ENCODE measurements at places on chromosomes 12 and 14.

DNA sequence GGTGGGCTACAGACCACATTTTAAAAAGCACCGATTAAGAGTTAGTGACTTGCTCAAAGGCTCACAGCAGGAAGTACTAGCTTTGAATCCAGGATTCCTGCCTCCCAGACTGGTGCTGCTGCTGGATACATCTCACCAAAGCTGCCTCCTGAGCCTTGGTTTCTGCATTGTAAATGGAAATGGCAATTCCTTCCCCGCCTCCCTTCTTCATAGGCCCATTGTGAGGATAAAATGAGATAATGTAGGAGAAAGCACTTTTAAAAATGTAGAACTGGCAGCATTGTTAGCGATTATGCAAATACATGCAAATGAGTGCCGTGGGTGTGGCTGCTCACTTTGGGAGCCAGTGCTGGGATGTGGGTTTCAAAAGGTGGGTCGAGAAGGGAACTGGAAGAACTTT lies 15.4 kb downstream of the PDE1B start:
- DNase-seq = no peak

GRCh38 chr12:124175704-124176103 lies 119.2 kb upstream of the RFLNA start:
- no peak for DNase-seq

DNA sequence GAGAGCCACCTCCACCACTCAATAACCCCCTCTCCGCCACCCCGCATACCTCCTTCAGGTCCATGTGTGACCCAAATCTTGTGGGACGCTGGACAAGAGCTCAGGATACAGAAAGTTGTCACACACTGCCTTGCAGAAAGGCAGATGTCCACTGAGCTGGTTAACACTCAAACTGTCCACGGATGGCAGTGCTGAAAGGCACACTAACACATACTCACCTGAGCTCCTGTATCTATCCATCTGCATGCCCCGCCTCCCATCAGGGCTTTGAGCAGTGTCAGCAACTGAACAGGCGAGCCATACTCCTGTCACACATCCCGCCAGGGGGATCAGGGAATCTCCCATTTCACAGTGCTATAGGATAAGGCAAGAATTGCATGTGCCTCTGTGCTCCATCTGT lies 642.0 kb downstream of the GALC start:
- DNase-seq = no peak

DNA sequence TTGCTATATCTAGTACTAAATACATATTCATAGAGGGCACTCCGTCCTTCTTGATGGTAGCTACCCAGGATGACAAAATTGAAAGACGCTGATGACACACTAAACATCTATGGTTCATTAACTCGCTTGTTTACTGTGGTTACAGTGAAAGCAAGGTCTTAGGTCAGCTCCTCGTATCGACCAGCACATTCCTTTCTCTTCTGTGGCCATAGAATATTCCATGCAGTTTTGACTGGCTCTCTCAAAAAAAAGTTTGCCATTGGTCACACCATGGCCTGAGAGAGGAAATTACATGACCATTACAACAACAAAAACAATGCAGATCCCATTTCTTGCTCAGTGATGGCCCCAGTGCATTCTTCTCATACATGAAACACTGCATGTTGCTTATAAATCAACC lies 411.4 kb upstream of the SOX5 start:
- no peak for DNase-seq

DNA sequence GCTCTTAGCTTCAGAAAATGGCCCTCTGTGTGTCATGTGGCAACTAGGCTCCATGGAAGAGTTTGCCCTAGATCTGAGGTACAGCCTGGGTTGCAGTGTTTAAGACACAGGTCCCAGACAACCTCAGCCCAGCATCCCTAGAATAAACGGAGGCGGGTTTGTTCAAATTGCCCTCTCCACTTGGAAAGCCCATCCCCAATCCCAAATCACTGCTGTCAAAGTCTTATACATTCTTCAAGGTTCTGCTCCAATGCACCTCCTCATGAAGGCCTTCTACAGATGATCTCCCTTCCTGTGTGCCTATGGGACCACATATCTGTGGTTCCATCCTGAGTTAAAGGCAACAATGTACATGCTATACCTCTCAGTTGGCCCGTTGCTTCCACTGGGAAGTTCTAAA lies 289.8 kb downstream of the DPF3 start:
- DNase-seq = no peak
